NCI-H1048 (cell line): ENCODE measurements at places on chromosomes 16 and 17.

- no peak for DNase-seq
Measured at GRCh38 chr16:84842516-84843148, 22.8 kb downstream of the CRISPLD2 start.

- no peak for DNase-seq
Measured at GRCh38 chr16:1123525-1124230, 27.6 kb upstream of the C1QTNF8 start.

- DNase-seq: no peak
Measured at GRCh38 chr17:5702951-5703510, 118.7 kb upstream of the NLRP1 start.

- DNase-seq: no peak
Measured at GRCh38 chr17:47834756-47835155, 3.3 kb downstream of the LRRC46 start.

- no peak for DNase-seq
Measured at GRCh38 chr17:76272541-76273444, 7.6 kb downstream of the UBALD2 start.

DNA sequence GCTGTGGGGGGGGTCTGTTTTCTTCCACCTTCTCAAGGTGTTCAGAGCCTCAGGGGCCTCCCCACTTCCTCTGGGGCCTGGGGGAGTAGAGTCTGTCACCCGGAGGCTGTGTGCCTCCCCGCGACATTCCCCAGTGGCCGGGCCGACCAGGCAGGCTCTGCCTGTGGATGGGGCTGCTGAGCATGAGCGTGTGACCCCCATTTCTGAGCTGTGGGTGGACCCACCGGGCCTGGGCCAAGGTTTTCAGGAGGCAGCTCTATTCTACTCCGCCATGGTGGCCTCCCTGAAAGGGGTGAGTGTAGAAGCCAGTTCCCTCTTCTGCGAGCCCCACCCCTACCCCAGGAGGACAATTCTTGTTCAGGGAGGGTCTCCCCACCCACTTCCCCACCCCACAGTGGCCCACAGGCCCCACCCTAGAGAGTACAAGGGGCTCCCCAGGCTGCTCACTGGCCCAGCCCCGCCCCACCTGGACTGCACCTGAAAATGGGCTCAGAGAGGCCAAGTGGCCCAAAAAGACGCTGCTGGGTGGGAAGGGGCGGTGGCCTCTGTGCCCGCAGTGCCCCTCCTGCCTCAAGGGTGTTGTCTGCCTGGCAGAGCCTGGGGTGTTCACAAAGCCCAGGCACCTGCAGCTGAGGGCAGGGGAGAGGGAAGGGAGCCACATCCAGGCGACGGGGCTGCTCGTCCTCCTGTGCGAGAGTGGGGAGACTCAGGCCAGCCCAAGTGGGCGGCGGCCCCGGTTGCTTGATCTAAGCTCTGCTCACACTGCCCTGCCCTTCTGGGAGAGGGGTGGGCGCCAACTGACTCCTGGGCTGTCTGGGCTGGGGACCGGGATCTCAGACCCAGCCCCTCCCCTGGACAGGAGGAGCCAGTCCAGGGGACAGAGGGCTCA is 1.3 kb downstream of the MSLN start:
- DNase-seq: no peak

GRCh38 chr16:49605536-49606254 is 232.1 kb downstream of the C16orf78 start:
- DNase-seq: no peak

- no peak for DNase-seq
Measured at GRCh38 chr17:82863383-82863940, 23.6 kb upstream of the ZNF750 start.

GRCh38 chr17:66462010-66462409 is 159.6 kb downstream of the PRKCA start:
- no peak for DNase-seq
